ENCODE measurements at places on chromosomes 4 and X.
A peak's percentile ranks its signal among the peaks of the same experiment; 100 is the strongest.

GRCh38 chr4:780716-781492 lies 45.0 kb downstream of the CPLX1 start:
- DNase-seq = no peak

GRCh38 chr4:148978301-148978700 lies 536.1 kb upstream of the NR3C2 start:
- DNase-seq = no peak

GRCh38 chr4:120082251-120082650 lies 15.6 kb upstream of the MAD2L1 start:
- DNase-seq = no peak

- DNase-seq = no peak
Observed at GRCh38 chrX:111270339-111270738, at the start of gene CAPN6. CAPN6 (minus strand) TSS chrX:111270483; CDS start chrX:111263936, 6,547 bp downstream.

GRCh38 chr4:23320931-23321587 lies 568.8 kb downstream of the PPARGC1A start:
- no peak for DNase-seq

- no peak for DNase-seq
Observed at GRCh38 chr4:158051401-158052235, 121.2 kb downstream of the GASK1B start.

- DNase-seq = no peak
Observed at GRCh38 chr4:41753942-41754341, 5.4 kb upstream of the PHOX2B start.

- DNase-seq = no peak
Observed at GRCh38 chrX:69503228-69503781, 821 bp upstream of the NALF2 start.

DNA sequence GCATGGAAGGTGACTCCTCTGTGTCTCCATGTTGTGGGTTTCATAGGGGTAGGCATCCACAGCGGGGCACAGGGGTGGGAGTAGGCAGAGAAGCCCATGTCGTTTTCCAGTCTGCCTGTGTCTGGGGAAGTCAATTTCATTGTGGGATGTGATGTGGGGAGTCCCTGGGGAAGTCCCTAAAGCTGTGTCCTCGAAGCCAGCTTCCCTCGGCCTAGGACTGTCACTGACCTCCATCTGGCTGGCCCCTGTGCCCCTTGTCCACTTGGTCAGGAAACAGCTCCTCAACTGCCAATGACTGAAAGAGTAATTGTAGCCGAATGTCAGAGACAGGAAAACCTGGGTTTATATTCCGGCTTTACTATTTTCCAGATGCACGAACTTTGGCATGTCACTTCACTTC lies 109.6 kb downstream of the DRD5 start:
- no peak for DNase-seq

DNA sequence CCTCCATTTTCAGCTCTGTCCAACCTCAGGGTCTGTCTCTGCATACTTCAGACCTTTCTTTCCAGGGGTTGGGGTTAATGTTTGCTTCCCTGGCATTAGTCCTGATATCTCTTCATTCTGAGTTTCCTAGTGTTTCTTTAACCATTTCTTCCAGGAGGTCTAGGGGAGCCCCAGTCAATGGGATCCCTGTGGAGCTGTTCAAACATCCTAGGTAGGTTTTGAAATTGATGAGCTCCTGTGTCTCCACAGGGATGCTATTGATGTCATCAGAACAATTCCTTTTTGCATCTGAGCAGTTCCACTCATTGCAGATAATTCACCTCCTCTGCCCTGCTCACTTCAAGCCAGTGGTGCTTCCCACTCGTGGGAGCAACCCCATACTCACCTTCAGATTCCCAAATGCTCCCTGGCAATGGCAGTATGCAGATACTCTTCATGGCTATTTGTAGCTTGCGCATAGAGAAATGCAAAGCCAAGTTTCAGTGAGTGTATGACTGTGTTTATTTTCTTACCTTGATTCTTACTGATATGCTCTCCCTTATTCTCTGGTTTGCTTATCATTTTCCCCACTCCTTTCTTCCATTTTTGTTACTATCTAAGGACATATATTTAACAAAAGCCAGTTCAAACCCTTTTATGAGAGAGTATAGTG lies 33.7 kb upstream of the LIMCH1 start:
- DNase-seq = no peak

DNA sequence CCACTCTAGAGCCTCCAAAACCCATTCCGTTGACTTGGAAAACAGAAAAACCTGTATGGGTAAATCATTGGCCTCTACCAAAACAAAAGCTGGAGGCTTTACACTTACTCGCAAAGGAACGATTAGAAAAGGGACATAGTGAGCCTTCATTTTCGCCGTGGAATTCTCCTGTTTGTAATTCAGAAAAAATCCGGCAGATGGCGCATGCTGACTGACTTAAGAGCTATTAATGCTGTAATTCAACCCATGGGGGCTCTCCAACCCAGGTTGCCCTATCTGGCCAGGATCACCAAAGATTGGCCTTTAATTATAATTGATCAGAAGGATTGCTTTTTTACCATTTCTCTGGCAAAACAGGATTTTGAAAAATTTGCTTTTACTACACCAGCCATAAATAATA lies 60.8 kb downstream of the ZNF732 start:
- DNase-seq = peak; percentile 29

DNA sequence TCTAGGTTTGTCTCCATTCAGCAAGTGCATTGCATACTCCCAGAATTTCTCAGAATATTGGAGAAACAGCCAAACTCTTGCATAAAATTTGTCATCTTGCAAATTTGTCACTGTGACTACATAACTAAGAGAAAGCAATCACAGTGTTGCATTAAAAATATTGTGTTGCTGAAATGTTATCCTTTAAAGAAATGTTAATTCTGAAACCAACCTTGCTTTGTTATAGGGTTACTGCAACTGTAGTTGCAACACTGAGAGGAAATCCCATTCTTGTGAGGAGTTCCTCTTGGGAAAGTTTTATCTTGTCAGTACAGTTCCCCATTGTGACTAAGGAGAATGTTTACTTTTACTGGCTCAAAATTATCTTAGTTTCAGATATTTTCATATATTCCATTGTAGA lies 20.9 kb downstream of the CYBB start:
- no peak for DNase-seq

GRCh38 chr4:155777971-155778735 lies 19.3 kb downstream of the GUCY1B1 start:
- no peak for DNase-seq

DNA sequence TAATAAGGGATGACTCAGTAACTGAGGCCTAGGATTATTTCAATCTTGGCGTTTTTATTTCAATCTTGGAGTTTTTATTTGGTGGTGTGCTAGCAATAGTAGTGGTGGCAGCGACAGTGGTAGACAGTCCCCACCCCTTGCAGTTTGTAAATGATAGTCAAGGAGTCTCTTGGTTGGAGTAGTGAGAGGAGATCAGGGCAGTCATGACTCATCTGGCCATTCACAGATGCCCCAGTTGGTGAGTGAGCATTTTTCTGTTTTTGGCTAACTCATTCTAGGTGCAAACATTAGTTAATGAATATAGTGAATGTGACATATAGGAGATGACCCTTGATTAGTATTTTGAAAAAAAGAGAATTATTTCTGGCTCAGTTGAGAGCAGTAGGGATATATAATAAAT lies 93.5 kb upstream of the ADAD1 start:
- no peak for DNase-seq

- no peak for DNase-seq
Observed at GRCh38 chr4:142549726-142550463, 296.2 kb downstream of the INPP4B start.

DNA sequence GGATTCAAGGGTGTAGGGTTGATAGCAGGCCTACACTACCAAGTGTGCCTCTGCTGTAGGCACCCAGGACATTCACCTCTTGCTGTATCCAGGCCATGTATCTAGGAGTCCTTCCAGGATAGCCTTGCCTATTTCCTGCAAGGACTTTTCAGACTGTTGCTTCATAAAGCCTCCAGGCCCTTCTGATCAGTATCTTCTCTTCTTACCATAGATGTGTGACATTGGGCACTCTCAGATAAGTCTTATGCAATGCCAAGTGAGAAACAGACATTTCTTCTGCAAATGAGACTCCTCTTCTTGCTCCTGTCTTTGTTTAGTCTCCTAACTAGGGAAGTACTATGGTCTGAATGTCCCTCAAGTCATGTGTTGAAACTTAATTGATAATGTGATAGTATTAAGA lies 386.8 kb downstream of the ANKRD50 start:
- no peak for DNase-seq

GRCh38 chr4:7960790-7961655 lies 21.4 kb upstream of the AFAP1 start:
- no peak for DNase-seq

DNA sequence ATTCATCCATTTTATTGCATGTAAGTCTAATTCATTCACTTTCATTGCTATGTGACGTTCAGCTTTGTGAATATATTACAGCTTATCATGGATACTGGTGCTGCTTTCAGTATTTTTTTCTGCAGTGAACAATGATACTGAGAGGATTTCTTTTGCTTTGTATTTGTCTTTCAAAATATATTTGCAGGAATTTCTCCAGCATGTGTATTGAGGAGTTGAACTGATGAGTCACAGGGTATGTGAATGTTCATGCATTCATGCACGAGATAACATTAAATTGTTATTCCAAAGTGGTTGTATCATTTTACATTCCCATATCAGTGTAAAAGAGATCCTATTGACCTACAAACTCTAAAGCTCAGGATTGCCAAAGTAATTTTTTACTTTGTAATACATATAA lies 283.8 kb upstream of the ARSJ start:
- DNase-seq = no peak

DNA sequence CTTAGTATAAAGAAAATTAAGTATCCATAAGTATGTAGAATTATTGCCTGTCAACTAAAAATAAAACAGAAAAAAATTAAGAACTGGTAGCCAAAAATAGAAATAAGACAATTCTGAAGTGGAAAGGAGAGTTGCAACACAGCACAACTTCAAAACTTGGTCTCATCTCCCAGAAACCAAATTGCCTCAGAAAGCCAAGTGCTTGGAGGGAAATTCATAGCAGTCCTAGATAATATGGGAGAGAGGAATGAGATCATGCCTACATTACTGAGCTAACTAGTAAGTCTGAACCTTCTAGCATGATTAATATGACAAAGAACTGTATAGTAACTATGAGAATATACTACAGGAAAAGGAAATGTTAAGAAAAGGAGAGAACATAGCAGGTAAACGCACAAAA lies 256.5 kb downstream of the LDB2 start:
- DNase-seq = no peak

DNA sequence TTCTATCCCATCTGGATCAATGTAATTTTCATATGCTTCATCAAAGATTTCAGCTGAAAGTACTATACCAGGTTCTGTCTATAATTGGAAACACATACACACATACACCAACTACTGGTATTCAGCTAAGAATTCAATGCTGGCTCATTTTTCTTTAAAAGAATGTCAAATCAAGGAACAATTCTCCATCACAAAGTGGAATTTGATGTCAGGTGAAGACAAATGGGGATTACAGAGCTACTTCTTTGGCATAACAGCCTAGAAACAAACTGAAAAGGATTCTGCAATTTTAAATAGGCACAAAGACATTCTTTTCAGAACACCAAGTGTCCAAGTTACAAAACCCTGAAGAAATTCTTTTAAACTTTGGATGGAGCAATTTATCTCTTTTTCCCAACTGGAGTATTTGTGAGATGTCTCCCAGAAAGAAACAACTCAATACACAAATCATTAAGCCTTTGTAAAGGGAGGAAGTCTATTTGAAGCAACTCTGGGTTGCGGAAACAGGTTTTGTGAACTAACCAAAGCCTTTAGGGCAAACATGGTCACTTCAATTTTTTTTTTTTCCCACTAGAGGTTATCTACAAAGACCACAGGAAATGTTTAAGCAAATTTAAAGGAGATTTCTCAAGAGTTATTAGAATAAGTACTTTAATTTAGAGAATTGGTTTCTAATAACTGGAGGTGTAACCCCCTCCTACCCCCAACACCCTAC lies 1.9 kb upstream of the FAM9C start:
- DNase-seq = no peak

GRCh38 chrX:77447653-77448569 lies 722 bp downstream of the FGF16 start:
- DNase-seq = no peak

- DNase-seq = no peak
Observed at GRCh38 chr4:69859140-69859685, 732 bp downstream of the SULT1E1 start.

DNA sequence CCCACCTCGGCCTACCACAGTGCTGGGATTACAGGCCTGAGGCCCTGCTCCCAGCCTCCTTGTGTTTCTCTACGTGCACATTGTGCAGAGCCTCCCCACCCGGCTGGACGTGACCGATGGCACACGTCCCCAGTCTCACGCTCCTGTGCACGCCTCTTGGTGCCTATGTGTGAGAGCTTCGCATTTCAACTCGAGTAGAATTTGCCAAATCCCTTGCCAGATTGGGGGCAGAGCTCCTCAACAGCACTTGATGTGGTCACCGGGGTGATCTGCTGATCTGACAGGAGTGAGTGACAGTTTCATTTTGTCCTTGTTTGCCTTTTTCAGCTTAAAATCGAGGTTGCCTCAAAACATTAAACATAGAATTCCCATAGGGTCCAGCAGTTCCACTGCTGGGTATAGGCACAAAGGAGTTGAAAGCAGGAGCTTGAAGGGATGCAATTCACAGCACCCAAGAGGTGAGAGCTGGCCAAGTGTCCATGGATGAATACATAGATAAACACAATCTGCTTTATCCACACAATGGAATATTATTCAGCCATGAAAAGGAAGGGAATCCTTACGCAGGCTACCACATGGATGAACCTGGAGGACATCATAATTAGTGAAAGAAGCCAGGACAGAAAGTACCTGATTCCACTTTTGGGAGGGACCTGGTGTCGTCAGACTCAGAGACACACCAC lies 17.6 kb downstream of the TMEM187 start:
- DNase-seq = no peak

GRCh38 chrX:12396584-12396983 lies 258.3 kb downstream of the FRMPD4 start:
- DNase-seq = no peak

DNA sequence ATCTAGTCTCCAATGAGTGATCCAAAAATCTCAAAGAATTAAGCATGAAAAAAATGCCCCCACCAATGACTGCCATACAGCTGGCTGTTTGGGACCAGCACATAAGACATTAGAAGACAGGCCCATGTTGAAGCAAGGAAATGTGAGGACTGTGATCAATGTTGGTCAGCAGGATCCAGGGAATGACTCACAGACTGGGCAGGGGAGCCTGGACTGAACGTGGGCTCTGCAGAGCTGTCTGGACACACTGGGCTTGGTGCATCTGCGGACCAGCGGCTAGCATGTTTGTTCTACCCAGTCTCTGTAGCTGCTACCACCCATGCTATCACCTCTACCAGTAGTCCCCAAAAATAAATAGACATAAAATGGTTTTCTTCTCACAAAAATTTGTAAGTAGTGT lies 108.6 kb downstream of the PALLD start:
- no peak for DNase-seq

DNA sequence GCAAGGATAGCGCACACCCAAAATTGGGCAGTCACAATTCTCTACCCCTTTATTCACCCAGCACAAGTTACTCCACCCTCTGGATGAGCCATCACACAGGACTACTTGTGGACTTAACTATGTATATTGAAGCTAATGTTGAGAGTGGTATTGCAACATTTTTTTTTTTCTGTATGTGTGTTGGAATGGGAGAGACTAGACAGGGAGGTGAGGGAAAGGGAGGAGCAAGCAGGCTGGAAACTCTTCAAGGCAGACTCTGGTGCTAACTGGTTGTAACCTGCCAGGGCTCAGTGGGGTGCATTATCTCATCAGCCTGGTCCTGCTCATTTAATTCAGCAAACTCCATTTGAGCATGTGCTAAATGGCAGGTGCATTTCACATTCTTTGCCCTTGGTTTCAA lies 18.4 kb upstream of the CWH43 start:
- DNase-seq = no peak

Measured in T follicular helper cell (primary cell).